ENCODE measurements at places on chromosomes 7 and 10.

DNA sequence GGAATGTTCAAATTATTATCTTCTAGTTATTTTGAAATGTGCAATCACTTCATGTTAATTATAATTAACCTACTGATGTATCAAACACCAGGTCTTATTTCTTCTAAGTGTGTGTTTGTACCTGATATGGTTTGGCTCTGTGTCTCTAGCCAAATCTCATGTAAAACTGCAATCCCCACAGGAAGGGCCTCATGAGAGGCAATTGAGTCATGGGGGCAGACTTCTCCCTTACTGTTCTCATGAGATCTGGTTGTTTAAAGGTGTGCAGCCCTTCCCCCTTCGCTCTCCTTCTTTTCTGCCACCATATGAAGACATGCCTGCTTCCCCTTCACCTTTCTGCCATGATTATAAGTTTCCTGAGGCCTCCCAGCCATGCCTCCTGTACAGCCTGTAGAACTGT is 18.6 kb upstream of the PRKCQ start:
- no peak for DNase-seq

DNA sequence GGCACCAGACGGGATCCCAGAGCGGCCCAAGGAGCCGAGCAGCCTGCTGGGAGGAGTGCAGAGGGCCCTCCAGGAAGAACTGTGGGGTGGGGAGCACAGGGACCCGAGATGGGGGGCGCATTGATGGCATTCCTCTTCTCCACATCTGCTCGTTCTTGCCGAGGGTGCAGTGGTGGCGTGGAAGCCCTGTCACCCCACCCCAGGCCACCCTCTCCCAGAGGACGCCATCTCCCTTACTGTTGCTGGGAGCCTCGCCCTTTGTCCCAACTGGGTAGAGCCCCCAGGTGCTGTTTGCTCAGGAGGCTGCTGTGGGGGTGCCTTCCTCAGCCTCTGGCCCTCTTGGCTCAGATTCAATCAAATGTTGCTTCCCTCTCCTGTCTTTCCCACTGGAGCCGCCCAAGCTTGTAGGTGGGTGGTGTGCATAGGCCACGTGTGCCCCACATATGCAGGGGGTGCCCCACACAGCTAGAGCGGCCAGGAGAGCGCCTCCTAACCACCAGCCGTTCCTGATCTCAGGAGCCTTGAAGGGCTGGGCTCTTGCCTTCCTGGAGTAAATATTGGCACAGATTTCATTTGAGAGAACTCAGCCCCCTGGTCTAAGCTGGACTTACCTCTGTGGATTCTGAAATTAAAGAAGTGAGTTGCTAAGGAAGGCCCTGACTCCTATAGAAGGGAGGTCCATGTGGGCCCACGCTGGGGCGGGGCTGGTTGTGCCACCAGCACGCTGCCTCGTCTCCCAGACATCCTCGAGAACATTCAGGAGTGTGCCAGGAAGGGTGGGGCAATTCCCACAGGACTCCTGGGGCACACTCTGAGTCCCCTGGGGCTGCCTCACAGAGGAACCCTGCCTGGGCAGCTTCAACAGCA is 39.2 kb downstream of the ZNF467 start:
- DNase-seq: no peak

- DNase-seq: no peak
Observed at GRCh38 chr10:5929442-5929841, 39.4 kb downstream of the FBH1 start.

DNA sequence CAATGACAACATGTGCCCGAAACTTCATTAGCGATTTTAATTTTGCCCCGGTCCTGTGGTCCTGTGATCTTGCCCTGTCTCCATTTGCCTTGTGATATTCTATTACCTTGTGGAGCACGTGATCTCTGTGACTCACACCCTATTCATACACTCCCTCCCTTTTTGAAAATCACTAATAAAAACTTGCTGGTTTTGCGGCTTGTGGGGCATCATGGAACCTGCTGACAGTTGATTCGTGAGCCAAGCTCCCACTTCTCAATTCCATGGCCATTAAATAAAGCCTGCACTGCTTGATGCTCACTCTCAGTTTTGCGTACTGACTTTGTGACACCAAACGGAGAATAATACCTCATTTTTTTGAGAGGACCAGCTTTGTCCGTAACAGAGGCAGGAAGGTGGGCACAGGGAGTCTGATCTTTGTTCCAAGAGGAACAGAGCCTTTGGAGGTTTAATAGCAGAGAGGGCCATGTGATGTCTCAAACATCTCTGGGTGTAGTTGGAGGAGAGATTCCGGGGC is 3.8 kb upstream of the ADAMTS14 start:
- DNase-seq: no peak

- peak; percentile 92 for DNase-seq
Observed at GRCh38 chr10:98309366-98310355, 41.7 kb upstream of the LOXL4 start.
